ENCODE measurements at places on chromosomes 7 and 10.

GRCh38 chr10:131024259-131025131 lies 287.0 kb downstream of the TCERG1L start:
- no peak for DNase-seq

GRCh38 chr7:6436385-6436685 lies 11.4 kb downstream of the DAGLB start:
- DNase-seq = no peak

- DNase-seq = peak; percentile 78
Measured at GRCh38 chr7:80584778-80585177, 53.7 kb upstream of the CD36 start.

DNA sequence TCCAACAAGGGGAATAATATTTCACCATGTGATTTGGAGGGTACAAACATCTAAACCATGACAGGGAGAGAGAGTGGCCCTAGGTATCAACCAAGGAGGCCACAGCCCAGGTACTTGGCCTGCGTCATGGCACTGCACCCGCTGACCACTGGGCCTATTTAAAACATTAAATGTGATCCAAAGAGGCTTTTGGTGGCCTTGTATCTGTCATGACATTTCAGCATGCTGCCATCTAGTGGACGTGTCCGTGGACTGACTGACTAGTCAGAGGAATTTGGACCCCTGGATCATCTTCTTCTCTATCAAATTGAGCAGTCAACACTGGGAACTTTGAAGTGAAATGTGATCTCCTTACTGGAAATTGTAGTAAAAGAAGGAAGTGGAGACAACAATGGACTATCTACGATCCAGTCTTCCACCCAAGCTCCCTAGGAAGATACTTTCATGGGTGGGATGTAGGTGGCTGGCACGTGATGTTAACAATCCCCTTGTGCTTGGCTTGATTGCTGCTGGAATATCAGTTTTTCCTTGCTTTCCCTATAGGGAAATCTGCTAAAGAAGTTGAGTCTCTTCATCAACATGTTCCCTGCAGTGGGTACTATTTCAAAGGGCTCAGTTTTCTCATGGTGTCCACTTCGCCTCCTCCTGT lies 24.6 kb upstream of the ITGA8 start:
- DNase-seq = peak; percentile 56

DNA sequence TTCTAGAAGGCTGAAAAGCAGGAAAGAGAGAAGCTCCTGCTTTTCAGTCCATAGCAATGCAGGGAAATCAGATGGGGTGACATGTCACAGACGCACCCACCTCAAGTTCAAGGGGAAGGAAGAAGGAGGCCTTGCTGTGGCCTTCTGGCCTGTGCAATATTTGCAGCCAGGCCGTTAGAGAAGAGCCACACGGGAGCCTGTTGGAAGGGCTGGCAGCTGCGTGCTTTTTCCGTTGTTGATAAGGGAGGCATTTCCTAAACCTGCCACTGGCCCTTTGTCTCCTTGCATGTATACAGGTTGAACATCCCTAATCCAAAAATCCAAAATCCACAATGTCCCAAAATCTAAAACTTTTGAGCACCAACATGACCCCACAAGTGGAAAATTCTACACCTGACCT lies 492.5 kb upstream of the ZMIZ1 start:
- no peak for DNase-seq

DNA sequence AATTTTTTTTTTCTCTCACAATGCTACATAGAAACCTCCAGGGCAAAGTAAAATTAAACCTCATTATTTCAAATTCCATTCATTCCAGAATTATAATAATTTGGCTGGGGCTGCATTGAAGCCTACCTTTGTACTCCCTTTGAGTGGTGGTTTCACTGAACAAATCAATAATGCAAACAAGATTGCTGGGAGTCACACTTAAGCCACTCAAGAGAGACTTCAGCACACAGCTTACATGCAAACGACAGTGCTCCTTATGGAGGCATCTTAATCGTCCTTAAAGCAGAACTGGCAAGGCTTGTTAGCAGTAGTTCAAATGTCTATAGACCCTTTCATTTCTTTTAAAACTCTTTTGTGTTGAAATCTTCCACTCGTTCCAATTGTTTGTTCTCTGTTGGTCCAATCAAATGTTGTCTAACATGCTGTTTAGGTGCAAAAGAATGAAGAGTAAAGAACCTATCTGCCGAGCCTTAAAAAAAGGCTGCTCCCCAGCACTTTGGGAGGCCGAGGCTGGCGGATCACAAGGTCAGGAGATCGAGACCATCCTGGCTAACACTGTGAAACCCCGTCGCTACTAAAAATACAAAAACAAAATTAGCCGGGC lies 294.9 kb downstream of the FGFR2 start:
- DNase-seq = no peak

DNA sequence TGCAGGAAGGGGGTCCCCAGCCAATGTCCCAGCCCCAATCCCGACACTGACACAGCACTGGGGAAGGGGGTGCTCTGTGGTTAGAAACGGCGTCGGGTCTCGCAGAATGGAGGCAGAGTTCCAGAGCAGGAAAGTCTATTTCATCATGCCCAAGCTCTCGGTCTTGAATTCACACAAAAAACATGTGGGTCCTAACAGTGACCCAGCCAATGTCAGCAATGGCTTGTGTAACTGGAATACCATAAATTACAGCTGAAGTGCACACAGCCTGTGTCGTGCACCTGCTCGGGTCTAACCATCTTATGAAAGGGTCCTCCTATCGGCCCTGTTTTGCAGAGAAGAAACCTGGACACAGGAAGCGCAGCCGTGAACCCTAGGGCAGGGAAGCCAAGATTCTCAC lies 324.1 kb downstream of the ADARB2 start:
- no peak for DNase-seq

GRCh38 chr7:4873071-4873944 lies 10.2 kb downstream of the RADIL start:
- DNase-seq = no peak

DNA sequence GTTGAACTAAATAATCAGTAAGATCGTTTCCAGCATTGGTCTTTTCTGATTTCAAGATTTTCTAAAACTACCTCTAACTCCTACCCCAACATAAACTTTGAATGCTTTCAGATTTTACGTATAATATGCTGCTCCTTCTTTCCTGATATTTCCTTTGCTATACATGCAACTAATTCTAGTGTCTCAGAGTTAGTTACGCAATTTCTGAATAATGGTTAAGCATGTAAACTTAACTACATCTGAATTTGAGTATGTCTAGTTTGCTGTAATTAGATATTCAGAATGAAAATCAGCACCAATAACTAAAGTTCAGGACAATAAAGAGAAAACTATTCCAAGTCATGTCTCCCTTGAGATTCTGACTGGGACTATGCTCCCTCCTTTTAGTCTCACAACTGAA lies 71.0 kb downstream of the SEMA3C start:
- no peak for DNase-seq

GRCh38 chr7:90692396-90692795 lies 96.3 kb downstream of the CDK14 start:
- no peak for DNase-seq

DNA sequence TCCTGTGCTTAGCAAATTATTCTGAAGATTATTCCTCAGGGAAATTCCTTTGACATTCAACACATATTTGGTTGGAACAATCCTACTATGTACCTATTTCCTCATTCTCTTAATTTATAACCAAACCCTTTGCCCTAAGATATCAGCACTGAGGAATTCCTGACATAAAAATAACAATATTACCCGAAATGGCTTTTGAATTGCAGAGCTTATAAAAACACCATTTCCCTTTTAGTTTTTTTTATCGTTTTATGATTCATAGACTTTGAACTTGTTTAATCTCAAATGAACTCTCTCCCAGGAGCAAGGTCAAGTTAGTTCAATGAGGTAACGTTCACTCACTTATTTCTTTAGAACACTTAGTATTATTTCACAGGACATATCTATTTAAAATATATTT lies 7.7 kb upstream of the ABCB1 start:
- DNase-seq = no peak

GRCh38 chr7:27201580-27202017 lies 1.7 kb upstream of the HOXA13 start:
- no peak for DNase-seq

DNA sequence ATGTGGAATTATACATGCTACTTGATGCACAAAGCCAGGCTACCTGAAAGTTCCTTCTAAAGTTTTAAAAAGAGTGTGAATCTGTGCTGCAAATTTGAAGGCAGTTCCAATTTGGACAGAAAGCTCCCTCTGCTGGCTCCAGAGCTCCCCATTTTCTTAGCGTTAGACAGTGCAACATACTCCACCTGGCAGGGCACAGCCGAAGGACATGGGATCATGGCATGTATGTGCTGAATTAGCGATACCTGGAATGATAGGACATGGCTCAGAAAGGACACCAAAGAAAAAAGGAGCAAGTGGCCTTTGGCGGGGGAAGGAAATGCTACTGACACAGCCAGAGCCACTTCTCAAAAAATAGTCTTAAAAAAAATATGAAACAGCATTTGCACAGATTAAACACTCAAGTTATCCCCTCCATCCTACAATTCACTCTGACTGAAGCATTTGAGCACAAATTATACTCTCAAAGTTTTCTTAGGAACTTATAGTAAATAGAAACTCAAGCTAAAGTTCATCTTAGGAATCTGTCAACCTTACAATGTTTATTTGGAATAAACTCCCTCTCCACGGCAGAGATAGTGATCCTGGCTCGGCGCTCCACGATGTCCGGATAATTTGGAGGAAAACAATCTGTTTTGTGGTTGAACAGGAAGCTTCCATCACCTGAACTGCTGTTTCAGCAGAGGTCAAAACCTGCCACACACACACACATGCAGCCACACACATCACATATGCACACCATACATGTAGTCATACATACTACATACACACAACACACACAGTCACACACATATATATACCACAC lies 80.0 kb downstream of the C7orf25 start:
- DNase-seq = peak; percentile 81

DNA sequence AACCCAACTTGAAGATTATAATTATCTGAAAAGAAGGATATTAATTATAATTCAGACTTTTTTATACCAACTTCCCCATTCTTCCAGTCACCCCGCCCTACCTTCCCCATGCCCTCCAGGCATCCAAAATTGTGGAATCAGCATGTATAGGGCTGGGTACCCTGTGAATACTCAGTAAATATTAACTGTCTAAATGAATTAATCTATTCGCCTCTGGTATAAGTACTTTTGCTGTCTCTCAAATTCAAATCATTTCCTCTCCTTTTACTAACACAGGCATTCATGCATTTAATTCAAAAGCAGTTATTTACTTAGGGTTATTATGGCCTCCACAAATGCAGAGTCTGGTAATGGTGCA lies 26.5 kb upstream of the GOT1 start:
- DNase-seq = no peak

- no peak for DNase-seq
Measured at GRCh38 chr10:33370434-33370930, 36.0 kb upstream of the NRP1 start.

GRCh38 chr10:17430647-17431355 lies 23.6 kb downstream of the ST8SIA6 start:
- DNase-seq = peak; percentile 45

DNA sequence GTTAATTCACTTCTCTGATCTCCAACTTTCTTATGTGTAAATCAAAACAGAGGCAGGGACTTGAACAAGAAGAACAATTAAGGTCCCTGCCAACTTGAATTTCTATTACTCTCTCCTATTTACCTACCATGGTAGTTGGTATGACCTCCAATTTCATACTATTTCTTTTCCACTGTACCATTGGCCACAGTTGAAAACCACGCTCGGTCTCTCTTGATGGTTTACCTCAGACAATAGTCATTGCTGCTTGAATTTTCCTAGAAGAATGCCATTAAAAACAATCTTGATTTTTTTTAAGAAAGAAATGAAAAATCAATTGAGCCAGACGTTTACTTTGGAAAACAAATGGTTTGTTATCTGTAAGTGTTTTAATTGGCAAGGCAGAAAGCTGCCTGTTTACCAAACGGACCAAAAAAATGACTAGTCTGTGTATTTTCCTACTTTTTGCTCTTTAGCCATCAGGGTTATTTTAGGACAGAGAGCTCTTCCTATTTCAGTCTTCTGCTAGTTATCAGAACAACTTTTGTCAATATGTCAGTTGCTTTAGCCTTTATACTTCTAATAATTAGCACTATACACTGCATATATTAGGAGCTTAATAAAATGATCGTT lies 157.5 kb upstream of the PLXDC2 start:
- no peak for DNase-seq

- no peak for DNase-seq
Measured at GRCh38 chr7:144785521-144785920, 50.3 kb downstream of the TPK1 start.

GRCh38 chr10:79313911-79314439 lies 33.3 kb upstream of the PPIF start:
- DNase-seq = no peak

GRCh38 chr7:47540387-47541350 lies 41.2 kb downstream of the TNS3 start:
- DNase-seq = no peak

DNA sequence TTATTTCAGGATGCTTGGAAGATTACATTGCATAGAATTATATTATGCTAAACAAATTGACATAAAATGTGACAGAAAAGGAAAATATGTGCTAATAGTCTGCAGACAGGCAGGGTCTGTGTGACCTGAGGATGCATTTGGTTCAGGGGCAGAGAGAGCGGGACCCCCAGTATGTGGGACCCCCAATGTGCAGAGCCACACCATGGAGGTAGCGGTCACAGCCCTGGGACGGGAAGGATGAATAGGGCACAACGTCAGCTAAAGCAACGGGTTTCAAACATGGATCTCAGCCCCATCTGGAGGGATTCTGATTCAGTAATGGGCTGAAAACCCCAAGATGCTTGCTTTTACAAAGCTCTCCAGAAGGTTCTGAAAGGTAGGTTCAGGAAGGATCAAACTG lies 251.8 kb upstream of the ADARB2 start:
- no peak for DNase-seq

GRCh38 chr7:46512891-46513413 lies 591.9 kb upstream of the IGFBP3 start:
- peak; percentile 97 for DNase-seq

GRCh38 chr10:77253147-77253545 lies 384.5 kb downstream of the KCNMA1 start:
- DNase-seq = no peak

DNA sequence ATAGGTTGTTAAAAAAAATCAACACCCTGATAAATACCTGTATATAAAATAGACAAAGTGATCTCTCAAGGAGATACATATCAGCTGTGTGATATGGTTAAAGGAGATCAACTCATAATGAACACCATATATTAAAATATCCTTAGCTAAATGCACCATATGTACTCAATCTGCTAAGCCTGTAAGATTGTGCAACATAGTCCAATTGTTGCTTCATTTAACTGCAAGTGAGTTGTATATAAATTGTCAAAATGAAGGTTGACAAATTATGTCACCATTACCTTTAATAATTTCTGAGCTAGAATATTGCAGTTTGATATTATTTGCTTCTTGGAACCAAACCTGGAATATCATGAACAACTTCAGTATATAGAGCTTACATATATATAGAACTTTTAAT lies 283.7 kb downstream of the MALRD1 start:
- DNase-seq = no peak

- peak; percentile 90 for DNase-seq
Measured at GRCh38 chr10:70267161-70267933, 16.5 kb downstream of the NPFFR1 start.

- DNase-seq = no peak
Measured at GRCh38 chr10:13651969-13652720, 65.4 kb downstream of the PRPF18 start.

- DNase-seq = no peak
Measured at GRCh38 chr10:108392286-108392685, 1227.8 kb upstream of the SORCS1 start.

GRCh38 chr7:105210721-105211205 lies 178.0 kb downstream of the SRPK2 start:
- DNase-seq = no peak

- no peak for DNase-seq
Measured at GRCh38 chr7:100118388-100119071, 628 bp downstream of the TAF6 start.
